ENCODE measurements at places on chromosomes 3 and 15.

DNA sequence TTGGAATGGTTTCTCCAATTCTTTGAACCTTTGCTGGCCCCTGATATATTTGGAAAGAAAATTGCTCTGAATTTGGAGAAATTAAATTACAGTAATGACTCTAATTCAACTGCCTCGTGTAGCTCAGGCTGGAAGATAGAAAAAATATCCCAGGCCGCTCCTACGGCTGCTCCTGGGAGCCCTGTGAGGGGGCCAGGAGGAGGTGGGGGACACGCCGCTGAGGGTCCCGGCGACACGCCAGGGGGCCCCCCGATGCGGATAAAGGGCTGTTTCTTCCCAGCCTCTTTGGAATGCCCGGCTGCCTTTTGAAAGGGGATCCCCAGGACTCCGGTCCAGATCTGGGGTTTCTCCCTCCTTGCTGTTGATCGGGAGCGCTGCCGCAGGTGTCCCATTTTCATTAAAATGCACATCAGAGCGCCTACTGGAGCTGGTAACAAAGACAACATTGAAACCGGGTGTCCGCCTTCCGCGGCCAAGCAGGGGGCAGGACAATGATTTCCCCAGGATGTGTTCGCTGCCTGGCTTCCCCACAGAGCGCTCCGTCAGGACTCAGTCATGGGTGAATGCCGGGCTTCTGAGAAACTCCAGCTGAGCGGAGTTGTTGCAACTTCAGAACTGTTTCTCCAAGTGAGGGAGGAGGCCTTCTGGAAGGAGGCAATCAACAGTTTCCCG is 200.1 kb upstream of the KBTBD8 start:
- peak; percentile 72 for DNase-seq

- peak; percentile 64 for DNase-seq
Measured at GRCh38 chr3:56291244-56291680, 177.0 kb downstream of the ERC2 start.

DNA sequence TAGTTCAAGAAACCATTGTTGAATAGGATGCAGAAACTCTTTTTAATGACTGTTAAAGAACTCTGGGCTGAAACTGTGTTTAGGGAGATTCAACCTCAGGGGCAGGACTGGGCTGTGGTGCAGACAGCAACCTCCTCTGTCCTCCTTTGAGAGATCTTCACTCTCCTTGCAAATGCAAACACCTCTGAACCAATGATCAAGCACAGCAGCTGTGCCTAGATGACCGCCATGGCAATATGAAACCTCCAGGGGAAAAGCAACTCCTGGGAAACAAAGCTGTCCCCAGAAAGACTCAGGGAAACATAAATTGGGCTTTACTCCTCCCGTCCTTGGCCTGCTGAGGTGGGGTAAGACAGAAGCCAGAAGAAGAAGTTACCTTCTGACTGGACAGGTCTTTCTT is 52.6 kb downstream of the TBC1D2B start:
- no peak for DNase-seq

- DNase-seq, result peak; percentile 70
Measured at GRCh38 chr3:154120961-154121700, at the start of gene ARHGEF26. Gene ARHGEF26, plus strand, starts transcription at chr3:154121390. Its CDS starts 603 bp downstream, at chr3:154121993.

DNA sequence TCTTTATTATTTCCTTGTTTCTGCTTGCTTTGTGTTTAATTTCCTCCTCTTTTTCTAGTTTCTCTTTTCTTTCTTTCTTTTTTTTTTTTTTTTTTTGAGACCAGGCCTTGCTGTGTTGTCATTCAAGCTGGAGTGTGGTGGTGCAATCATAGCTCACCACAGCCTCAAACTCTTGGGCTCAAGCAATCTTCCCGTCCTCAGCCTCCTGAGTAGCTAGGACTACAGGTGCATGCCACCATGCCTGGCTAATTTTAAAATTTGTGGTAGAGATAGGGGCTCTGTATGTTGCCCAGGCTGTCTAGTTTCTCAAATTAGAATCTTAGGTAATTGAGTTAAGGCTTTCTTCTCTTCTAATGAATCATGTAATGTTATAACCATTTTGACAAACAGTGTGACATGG is 22.4 kb downstream of the SLMAP start:
- no peak for DNase-seq

DNA sequence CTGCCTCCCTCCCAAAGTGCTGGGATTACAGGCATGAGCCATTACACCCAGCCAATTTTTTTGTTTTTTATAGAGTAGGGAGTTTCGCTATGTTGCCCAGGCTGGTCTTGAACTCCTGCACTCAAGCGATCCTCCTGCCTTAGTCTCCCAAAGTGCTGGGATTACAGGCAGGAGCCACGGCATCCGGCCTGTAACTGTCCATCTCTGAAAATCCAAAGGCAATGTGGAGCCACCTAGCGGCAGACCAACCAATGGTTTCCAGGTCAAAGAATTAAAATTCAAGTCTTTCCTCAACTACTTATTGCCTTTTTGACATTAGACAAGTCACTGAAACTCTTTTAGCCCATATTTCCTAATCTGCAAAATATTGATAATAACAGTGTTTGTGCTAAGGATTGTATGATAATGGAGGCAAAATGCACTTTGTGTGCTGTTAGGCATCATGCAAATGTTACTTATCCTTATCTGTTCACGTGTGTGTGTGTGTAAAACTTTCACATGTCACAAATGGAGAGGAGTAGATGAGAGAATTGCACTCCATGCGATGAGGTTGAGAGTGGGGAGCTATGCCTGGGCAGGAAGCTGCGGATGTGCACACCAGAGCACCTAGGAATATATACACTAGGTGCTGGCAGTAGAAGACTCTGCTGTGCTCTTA is 48.7 kb downstream of the COL8A1 start:
- DNase-seq, result peak; percentile 65

DNA sequence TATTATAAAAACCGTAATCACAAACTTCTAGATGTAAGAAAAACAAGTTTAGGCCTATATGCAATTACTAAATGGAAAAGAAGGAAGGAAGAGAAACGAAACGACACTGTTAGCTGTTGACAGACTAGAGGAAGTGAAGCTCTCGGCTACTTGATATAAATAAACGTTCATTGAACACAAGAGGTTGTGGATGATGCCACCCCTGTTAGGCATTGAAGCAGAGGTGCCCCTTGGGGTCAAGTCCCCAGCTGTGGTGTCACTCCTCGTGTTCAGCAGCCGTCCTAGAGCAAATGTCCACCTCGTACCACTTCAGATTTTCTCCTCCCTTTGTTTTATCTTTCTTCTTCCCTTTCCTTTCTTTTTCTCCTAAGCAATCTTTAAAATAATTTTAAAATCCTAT is 146.5 kb upstream of the UBE2E1 start:
- no peak for DNase-seq

- DNase-seq, result no peak
Measured at GRCh38 chr15:31559786-31560185, 233.2 kb downstream of the KLF13 start.

- no peak for DNase-seq
Measured at GRCh38 chr3:49183873-49184272, 12.5 kb downstream of the KLHDC8B start.

All from fibroblast of skin of back (primary cell).